ENCODE measurements at places on chromosomes 5 and 9.

- DNase-seq = no peak
Measured at GRCh38 chr9:121750715-121751623, 99.5 kb downstream of the DAB2IP start.

- DNase-seq = no peak
Measured at GRCh38 chr5:83340511-83340918, 131.0 kb upstream of the VCAN start.

GRCh38 chr5:117183326-117183725 is 608.7 kb upstream of the SEMA6A start:
- no peak for DNase-seq

- no peak for DNase-seq
Measured at GRCh38 chr5:14935341-14935740, 63.8 kb upstream of the ANKH start.

- no peak for DNase-seq
Measured at GRCh38 chr5:158344376-158344775, 485.4 kb upstream of the CLINT1 start.

DNA sequence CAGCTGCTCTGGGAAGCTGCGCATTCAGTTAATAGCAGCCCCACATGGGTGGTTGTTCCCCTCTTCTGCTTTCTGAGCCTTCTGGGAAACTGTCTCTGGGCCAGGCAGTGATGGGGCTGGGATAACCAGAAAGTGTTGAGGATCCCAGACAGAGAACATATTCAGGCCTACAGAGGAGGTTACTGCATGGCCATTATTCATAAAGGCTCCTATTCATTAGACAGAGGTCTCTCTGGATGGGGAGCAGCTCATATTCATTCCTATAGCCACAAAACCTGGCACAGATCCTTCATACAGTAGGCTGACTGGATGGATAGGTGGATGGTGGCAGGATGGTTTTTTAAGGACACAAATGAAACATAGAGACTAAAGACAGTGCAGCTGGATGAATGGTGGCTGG is 76.3 kb downstream of the HSPA4 start:
- DNase-seq = no peak

- no peak for DNase-seq
Measured at GRCh38 chr5:56807679-56808078, 7.7 kb upstream of the MAP3K1 start.

- DNase-seq = no peak
Measured at GRCh38 chr5:169801324-169801777, 164.3 kb downstream of the DOCK2 start.

DNA sequence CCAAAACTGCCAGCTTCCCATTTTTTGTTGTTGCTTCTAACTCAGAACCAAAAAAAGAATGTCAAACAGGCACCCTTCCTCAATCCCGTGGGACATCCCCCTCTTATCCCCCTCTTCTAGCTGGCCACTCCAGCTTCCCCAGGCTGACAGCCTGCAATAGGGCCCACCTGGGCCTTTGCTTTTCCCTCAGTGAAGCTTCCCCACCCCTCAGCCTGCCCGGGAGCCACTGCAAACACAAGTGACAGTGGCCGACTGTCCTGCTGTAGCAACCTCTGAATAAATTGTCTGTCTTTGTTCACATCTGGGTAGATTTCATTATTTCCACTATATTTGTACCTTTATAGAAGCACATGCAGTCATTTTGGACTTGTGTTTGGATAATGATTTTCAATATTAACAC is 245.3 kb downstream of the GADD45G start:
- DNase-seq = no peak

- no peak for DNase-seq
Measured at GRCh38 chr9:36862206-36863145, 171.6 kb downstream of the PAX5 start.

- DNase-seq = no peak
Measured at GRCh38 chr9:129197978-129198318, 19.9 kb upstream of the IER5L start.

- DNase-seq = no peak
Measured at GRCh38 chr9:92119586-92119985, 4.4 kb upstream of the SPTLC1 start.

DNA sequence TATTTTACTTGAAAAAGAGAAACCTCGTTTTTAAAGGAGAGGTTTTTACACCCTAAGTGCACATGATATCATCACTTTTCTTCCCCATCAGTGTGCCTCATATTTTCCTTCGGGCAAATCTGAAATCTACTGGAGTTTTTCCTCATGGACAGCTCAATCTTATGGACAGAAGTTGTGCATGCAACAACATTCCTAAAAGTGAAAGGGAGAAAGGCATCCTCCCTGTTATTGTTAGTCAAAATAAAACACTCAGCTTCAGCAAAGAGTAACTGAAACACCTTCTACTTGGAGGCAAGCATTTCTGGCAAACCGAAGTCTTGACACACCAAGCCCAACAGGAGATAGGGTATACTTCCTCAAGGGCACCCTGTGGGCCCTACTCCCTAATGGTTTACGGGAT is 217.9 kb downstream of the BNC2 start:
- no peak for DNase-seq

DNA sequence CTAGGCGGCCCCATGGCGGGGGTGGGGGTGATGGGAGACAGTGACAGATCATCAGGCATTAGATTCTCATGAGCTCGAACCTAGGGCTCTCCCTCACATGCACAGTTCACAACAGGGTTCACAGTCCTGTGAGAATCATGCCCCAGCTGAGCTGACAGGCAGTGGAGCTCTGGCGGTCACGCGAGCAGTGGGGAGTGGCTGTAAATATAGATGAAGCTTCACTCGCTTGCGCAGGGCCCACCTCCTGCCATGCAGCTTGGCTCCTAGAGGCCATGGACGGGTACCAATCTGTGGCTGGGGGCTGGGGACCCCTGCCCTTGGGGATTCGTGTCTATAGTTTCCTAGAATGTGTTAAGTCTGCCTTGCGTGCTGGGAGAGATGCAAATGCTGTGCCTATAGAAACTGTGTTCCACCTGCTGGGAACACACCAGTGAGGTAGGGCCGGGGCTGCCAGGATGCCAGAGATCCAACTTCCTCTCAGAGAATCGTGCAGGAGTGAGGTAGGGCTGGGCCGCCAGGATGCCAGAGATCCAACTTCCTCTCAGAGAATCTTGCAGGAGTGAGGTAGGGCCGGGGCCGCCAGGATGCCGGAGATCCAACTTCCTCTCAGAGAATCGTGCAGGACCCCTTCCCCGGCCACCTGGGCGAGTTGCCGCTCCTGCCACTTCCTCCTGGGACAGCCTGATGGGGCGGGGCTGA is 14.1 kb upstream of the EXOC3 start:
- DNase-seq = no peak

DNA sequence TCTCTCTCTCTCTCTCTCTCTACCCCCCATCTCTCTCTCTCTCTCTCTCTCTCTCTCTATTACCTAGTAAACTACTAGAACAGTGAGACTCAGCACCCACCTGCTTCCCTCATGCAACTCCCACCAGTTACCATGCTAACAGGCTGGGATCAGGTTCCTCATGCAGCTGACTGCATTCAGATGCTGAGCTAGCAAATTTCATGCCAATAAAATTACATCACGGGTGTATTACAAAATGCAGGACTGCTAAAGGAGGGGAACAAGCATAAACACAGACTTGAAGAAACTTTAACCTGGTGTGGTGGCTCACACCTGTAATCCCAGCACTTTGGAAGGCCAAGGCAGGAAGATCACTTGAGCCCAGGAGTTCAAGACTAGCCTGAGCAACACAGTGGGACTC is 76.0 kb downstream of the CEMIP2 start:
- no peak for DNase-seq

GRCh38 chr9:35778496-35778895 is 12.9 kb upstream of the NPR2 start:
- no peak for DNase-seq

DNA sequence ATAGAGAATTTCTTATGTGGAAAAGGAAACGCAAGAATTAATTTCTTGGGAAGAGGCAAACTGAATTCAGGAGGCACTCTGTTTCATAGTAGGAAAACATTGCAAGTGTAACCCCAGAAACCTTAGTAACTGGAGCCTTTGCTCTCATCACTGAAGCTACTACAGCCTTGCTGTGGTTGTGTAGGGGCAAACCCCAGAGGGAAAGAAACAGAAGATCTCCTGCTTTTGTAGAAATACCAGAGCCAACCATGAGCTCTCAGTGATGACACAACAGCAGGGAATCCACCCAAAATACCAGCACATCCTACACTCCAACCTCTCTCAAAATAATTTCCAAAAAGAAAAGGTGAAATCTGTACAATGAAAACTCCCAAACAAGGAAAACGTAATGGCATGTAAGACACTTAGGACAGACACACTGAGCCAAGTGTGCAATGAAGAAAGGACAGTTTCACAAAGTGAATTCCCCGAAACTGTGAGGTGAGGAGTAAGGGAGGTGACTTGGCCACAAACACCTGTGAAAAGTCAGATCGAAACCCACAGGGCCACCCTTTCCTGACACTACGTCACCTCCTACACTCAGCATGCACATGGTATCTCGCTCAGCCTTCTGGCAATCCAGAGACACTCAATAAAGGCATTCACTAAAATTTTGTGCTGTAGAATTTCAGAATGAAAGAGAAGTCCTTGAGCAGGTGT is 8.5 kb upstream of the ACSL6 start:
- no peak for DNase-seq

DNA sequence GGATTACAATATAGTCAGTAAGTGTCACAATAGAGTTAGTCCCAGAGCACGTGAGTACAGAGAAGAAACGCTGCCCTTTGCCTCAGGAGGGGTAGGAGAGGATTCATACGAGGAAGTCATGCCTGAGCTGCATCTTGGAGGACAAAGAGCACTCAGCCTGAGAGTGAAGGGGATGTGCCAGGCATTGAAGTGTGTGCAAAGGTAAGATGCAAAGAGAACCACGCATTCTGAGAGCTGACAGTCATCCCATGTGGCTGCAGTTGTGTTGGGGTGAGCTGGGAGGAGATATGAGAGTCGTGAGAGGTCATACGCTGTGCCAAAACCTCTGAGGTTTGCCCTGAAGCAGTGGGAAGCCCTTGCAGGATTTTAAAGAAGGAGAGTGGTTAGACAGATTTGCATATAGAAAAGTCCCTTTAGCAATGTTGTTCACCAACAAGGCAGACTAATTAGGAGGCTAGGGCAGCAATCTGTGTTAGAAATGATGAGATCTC is 97.5 kb downstream of the PIP5K1B start:
- no peak for DNase-seq

- no peak for DNase-seq
Measured at GRCh38 chr5:61100437-61100836, 61.8 kb downstream of the SMIM15 start.

- DNase-seq = no peak
Measured at GRCh38 chr9:20441711-20442423, 180.4 kb downstream of the MLLT3 start.

DNA sequence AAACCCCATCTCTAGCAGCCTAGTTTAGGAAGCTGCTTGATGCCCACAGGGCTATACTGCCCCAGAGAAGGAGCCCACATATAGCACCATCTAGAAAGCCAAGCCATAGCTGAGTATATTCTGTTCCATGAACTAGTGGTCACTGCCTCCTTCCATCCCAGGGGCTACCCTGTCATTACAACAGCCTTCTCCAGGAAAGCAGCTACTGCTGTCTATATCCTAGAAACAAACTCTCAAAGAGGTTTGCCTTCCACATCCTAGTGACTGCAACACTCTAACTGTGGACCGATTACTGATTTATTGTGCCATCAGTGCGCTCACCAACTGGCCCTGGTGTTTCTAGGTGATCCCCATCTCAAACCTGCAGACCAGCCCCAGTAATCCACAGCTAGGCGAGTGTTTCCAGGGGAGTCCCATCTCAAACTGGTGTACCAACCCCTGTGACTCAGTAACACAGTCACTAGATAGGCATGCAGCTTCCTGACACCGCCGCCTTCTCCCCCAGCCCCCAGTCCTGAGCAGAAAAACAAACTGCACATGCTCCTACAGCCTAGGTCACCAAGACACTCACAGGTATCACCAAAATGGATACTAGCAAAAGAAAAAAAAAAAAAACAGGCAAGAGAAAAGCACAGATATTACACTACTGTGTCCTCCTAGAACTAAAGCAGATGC is 14.8 kb downstream of the SPTLC1 start:
- no peak for DNase-seq

GRCh38 chr5:33888587-33888986 is 3.2 kb downstream of the ADAMTS12 start:
- no peak for DNase-seq

- DNase-seq = no peak
Measured at GRCh38 chr5:80213466-80213865, 42.4 kb downstream of the SERINC5 start.

DNA sequence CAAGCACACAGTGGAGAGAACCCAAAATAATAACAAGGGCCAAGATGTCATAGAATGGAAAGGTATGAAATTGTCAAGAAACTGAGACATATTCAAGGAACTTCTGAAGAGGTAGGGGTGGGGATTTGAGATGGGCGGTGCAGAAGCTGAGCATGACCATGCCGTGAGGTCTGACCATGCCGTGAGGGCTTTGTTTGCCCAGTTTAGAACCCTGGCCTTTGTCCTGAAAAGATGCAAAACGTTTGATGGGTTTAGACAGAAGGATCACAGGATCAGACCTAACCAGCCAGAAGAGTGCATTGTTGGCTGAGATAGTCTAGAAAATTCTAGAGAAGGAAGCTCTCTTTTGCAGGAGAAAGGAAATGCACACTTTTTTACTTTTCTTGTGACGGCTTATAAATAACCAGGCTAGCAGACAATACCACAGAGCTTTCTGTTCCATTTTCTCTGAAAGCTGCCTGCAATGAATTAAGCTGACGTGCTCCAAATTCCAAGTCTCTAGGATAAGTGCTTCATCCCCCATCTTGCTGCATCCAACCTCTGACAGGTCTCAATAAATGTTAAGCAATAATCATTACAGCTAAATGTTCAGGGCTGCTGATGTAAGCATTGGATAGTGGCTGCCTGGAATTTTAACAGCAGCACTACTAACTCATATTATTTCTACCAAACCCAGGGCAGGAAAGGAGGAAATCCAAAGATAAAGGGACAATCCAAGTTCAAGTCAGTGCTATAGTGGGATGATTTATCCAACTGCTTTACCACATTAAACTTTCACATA is 110.9 kb upstream of the IL6ST start:
- no peak for DNase-seq

DNA sequence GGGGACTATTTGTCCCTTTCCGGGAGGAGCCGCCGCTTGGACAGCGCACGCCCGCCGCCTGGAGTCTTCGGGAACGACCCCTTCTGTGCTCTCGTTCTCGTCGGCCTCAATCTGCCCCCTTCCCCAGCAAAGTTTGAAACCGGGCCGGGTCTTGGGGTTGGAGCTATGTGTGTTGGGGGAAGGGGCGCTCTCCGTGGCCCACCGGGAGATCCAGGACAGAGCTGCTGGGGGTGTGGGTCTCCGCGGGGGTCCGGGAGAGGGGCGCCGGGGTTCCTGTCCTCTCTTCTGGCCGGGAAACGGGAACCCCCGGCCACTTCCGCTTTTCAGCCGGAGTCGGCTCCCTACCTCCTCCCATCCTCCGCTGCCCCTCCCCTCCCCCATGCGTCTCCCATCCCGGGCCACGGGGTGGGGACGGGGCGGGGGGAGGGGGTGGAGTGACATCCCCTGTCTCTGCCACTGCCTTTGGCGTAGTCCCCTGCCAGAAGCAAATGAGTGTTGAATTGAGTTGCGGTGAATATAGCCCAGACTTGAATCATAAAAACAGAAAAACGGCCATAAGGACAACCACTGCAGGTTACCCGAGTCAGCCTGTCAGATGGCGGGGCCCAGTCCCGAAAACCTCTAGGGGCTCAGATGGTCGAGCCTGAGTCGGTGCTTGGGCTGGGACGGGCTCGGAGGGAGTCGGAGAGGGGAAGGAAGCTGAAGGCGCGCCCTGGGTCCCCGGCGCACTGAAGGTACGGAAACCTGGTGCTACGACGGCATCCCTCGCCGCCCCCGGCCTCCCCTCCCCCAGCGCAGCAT is 1.1 kb downstream of the CPLX2 start:
- no peak for DNase-seq

GRCh38 chr5:68918306-68918705 is 175.5 kb upstream of the SLC30A5 start:
- no peak for DNase-seq

Measured in stimulated activated CD4-positive, alpha-beta T cell treated with anti-CD3 and anti-CD28 coated beads, TNF-alpha, amount 100 ng/mL, for 1 hour (primary cell).